ENCODE measurements at places on chromosomes 12 and 14. TPM values are rescaled to one million over a fixed set of nuclear protein-coding genes. Genes with fewer than 3 reads are reported as not detected.

DNA sequence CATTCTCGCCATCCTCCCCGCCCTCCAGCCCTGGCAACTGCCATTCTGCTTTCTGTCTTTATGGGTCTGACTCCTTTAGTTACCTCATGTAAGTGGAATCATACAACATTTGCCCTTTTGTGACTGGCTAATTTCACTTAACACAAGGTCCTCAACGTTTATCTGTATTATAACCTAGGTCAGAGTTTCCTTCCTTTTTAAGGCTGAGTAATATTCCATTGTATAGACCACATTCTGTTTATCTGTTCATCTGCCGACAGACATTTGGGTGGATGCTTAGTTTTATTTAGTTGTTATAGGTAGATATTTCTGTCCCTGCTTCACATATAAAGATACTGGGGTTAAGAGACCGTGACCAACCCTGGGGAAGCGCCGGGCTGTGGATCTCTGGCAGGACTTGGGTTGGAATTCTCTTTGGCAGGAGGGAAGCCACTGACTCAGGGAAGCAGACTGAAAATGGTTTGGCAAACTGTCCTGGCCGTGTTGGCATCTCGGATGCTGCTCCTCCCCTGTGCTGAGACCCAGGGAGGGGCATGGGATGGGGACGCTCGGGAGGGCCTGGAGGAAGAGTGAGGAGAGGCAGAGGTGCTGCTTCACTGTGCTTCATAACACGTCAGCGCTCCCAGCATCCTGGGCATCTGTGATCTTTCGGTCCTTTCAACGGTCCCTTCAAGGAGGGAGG lies 38.9 kb downstream of the TEAD4 start:
- no peak overlapping the region for H3K27ac ChIP-seq
- peaks cover 3% of the 10 kb centered on the region for H3K36me3 ChIP-seq
- no peaks in the 10 kb centered on the region for H3K27me3 ChIP-seq
- no peak for DNase-seq
- H3K4me3 ChIP-seq, result no peak overlapping the region

DNA sequence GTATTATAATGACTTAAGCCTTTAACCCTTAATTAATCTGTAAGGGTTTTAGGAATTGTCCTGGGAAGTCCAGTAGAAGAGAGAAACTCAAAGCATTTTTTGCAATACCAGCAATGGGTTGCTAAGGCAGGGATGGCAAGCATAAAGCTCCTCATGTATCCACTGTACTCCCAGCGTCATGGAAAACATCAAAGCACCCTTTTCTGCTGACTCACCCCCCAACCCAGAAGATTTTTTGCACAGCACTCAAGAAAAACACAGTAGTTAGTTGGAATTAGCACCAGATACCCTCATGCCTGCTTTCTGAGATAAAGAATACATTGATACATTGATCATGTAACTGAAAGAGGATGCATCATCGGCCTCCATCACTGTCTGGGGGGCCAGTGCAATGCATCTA lies 199.1 kb upstream of the CNOT2 start:
- H3K27ac ChIP-seq, result no peak overlapping the region
- no peak for DNase-seq
- H3K4me1 ChIP-seq, result no peaks in the 10 kb centered on the region
- no peaks in the 10 kb centered on the region for H3K36me3 ChIP-seq

DNA sequence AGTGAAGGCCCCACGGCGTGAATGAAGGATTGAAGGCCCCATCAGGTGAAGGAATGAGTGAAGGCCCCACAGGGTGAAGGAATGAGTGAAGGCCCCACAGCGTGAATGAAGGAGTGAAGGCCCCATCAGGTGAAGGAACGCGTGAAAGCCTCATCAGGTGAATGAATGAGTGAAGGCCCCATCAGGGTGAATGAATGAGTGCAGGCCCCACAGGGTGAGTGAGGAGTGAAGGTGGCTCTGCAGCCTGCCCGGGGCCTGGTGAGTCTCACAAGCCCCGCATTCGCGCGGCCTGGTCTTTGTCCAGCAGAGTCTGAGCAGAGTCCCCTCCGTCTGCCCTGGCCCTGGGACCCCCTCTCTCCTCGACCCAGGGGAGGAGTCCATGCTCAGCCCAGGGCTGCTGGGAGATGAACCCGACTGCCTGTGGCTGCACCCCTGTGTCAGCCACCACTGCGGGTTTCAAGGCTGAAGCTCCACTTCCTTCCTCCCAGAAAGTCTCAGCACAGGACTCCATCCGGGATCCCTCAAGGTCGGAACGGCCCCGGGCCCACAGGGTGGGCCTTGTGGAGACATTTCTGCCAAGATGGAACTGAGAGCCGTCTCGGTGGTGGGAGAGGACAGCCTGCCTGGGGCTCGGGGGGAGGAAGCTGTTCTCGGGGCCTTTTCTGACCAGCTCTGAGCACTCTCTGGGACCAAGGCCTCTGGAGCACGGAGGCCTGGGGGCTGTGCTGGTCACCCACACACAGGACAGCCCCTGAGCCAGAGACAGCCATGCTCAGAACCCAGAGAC lies 37.4 kb upstream of the TMEM179 start:
- H3K27ac ChIP-seq, result no peak overlapping the region
- H3K4me3 ChIP-seq, result no peak overlapping the region
- peaks cover 14% of the 10 kb centered on the region for H3K27me3 ChIP-seq
- peaks cover 4% of the 10 kb centered on the region for H3K36me3 ChIP-seq

GRCh38 chr12:77993658-77994057 lies 163.0 kb downstream of the NAV3 start:
- H3K27me3 ChIP-seq, result no peaks in the 10 kb centered on the region
- H3K4me3 ChIP-seq, result no peak overlapping the region
- DNase-seq, result no peak
- no peaks in the 10 kb centered on the region for H3K36me3 ChIP-seq

DNA sequence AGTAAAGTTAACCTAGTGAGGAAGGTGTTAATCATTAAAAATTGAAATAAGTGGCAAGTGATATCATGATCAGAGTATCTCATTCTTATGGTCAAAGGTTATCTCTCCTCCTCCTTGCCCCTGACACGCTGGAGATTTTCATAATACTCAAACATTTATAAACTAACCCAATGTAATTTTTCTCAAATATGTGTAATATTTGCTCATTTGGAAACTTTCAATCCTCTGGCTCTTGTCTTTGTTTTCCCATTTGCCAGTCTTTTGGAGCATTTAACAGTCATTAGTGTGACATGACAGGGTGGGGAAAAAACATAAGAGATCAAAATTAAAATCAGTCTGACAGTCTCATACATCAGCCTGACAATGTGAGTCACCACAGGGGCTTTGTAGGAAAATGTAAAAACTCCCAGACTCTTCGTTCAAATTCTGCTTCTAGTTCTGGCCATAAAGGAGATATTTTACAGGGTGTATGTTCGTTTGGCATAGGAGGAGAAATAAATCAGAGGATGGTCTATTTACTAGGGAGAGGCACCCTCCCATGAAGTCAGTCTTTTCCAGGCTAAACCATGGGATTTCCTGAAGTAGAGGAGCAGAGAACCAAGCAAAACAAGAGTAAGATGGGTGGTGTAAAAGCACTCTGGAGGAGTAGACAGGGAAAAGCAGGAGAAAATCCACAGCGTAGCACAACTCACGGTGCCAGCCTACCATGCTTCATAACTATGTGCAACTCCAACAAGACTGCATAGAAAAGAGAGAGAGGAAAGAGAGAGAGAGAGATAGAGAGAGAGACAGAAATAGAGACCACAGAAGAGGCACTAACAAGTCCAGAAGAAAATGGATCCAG lies 369.2 kb upstream of the PDE3A start:
- peaks cover 19% of the 10 kb centered on the region for H3K4me1 ChIP-seq
- no peak overlapping the region for H3K27ac ChIP-seq
- H3K4me3 ChIP-seq, result no peak overlapping the region
- no peak for DNase-seq

Gene NCKAP5L
- 40.8 TPM for total RNA-seq

DNA sequence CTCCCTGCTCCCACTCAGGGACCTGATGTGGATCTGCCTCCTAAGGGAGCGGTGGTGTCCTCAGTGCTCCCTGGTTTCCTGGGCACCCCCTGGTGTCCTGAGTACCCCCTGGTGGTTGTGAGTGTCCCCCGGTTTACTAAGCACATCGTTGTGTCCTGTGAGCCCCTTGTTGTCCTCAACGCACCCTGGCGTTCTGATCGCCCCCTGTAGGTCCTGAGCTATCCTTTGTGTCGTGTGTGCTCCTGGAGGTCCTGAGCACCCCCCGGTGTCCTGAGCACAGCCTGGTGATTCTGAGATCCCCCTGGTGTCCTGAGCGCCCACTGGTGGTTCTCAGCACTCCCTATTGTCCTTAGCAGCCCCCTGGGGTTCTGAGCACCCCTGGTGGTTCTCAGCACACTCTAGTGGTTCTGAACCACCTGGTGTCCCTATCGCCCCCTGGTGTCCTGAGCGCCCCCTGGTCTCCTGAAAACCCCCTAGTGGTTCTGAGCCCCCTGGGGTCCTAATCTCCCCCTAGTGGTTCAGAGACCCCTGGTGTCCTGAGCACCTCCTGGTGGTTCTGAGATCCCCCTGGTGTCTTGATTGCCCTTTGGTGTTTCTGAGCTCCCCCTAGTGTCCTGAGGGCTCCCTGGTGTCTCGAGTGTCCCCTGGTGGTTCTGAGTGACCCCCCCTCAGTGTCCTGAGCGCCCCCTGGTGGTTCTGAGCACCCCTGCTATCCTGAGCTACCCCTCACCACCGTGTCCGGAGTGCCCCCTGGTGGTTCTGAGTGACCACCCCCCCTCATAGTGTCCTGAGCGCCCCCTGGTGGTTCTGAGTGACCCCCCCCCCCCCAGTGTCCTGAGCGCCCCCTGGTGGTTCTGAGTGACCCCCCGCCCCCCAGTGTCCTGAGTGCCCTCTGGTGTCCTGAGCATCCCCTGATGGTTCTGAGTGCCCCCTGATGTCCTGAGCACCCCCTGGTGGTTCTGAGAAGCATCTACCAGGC lies 615.1 kb downstream of the TMEM121 start:
- no peak for DNase-seq
- no peak overlapping the region for H3K4me3 ChIP-seq
- H3K36me3 ChIP-seq, result peaks cover 7% of the 10 kb centered on the region
- H3K4me1 ChIP-seq, result no peaks in the 10 kb centered on the region

GRCh38 chr12:19085090-19085489 lies 44.4 kb upstream of the PLEKHA5 start:
- no peak overlapping the region for H3K4me3 ChIP-seq
- no peaks in the 10 kb centered on the region for H3K36me3 ChIP-seq
- no peak overlapping the region for H3K27ac ChIP-seq
- H3K27me3 ChIP-seq, result no peaks in the 10 kb centered on the region
- no peak for DNase-seq
- H3K4me1 ChIP-seq, result no peaks in the 10 kb centered on the region

DNA sequence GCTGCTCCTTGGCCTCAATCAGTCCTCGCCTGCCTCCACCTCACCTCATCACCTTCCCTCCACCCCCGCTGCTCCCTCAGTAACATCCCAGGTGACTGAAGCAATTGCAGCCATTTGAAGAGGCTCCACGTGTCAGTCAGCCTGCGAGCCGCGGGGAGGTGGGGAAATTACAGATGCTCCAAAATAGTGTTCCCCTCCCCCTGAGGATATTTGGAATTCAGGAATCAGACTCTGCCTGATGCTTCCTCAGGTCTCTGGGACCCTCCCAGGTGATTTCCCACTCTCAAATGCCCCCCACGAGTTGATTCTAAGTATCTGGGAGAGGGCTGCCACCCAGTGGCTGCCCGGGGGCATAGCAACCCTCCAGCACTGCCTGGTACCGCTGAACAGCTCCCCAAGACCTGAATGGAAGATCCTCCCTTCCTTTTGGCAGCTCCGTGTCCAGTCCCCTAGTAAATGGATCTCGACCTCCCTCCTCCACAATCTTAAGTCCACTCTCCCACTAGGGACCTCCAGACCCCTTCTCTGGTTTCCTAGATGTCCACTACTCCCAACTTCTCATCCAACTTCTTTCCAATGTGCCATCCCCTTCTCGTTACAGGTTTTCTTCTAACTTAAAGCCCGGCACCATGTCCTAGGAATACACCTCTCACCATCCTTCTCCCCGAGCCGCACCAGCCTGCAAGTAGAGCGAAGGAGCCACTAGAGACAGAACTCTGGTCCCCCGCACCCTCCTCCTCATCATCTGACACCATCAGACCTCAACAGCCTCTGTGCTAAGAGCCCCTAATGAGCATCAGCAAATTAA lies 1.4 kb upstream of the ASIC1 start:
- no peaks in the 10 kb centered on the region for H3K36me3 ChIP-seq
- DNase-seq, result peak; percentile 41

Gene SRGAP1
- total RNA-seq, result 14.8 TPM

GRCh38 chr12:46219877-46220655 lies 48.8 kb downstream of the SLC38A1 start:
- peaks cover 7% of the 10 kb centered on the region for H3K4me1 ChIP-seq
- H3K4me3 ChIP-seq, result no peak overlapping the region
- H3K27me3 ChIP-seq, result no peaks in the 10 kb centered on the region
- H3K27ac ChIP-seq, result no peak overlapping the region

- H3K27ac ChIP-seq, result peak overlapping the region; percentile 28
- DNase-seq, result no peak
- no peaks in the 10 kb centered on the region for H3K36me3 ChIP-seq
- no peaks in the 10 kb centered on the region for H3K27me3 ChIP-seq
These were observed 145.6 kb downstream of the ATP23 start for GRCh38 chr12:58086930-58087329.

- H3K36me3 ChIP-seq, result peaks cover 2% of the 10 kb centered on the region
- peaks cover 15% of the 10 kb centered on the region for H3K27me3 ChIP-seq
- no peak overlapping the region for H3K27ac ChIP-seq
- no peak overlapping the region for H3K4me3 ChIP-seq
- H3K4me1 ChIP-seq, result peaks cover 32% of the 10 kb centered on the region
These were observed 108.5 kb upstream of the FKBP4 start for GRCh38 chr12:2686280-2686646.

- peaks cover 34% of the 10 kb centered on the region for H3K4me1 ChIP-seq
- DNase-seq, result no peak
- no peak overlapping the region for H3K4me3 ChIP-seq
- H3K27ac ChIP-seq, result no peak overlapping the region
- H3K36me3 ChIP-seq, result no peaks in the 10 kb centered on the region
- H3K27me3 ChIP-seq, result no peaks in the 10 kb centered on the region
These were observed 370.4 kb downstream of the NPAS3 start for GRCh38 chr14:33309106-33309505.

Gene SSTR1
- total RNA-seq, result not detected

Gene BMP4
- 1.3 TPM for total RNA-seq

DNA sequence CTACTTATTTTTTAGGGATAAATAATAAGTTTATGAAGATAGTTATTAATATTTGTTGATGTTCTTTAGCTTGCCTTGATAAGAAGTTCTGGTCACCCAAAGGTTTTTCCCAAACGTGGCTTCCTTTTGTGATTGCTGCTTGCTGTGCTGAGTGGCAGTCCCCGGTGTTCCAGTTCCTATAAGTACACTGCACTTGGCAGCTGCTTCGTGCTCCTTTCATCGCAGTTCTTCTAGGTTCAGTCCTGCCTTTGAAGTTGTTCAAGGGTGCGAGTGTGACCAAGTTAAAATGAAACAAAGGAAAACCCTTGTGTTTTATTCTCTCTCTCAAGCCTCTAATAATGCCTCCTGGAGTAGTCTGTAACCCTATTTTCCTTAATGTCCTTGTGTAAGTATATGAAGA lies 128.5 kb upstream of the ATF1 start:
- no peak overlapping the region for H3K27ac ChIP-seq
- no peaks in the 10 kb centered on the region for H3K36me3 ChIP-seq
- no peak overlapping the region for H3K4me3 ChIP-seq
- DNase-seq, result no peak
- H3K4me1 ChIP-seq, result peaks cover 15% of the 10 kb centered on the region

Gene KRT78
- not detected for total RNA-seq

GRCh38 chr12:19958389-19958788 lies 409.9 kb upstream of the PDE3A start:
- no peaks in the 10 kb centered on the region for H3K4me1 ChIP-seq
- H3K4me3 ChIP-seq, result no peak overlapping the region
- no peaks in the 10 kb centered on the region for H3K36me3 ChIP-seq
